ENCODE measurements at places on chromosomes 3 and 15.

- no peak for DNase-seq
These were observed 28.3 kb downstream of the LRIG1 start for GRCh38 chr3:66472313-66473134.

DNA sequence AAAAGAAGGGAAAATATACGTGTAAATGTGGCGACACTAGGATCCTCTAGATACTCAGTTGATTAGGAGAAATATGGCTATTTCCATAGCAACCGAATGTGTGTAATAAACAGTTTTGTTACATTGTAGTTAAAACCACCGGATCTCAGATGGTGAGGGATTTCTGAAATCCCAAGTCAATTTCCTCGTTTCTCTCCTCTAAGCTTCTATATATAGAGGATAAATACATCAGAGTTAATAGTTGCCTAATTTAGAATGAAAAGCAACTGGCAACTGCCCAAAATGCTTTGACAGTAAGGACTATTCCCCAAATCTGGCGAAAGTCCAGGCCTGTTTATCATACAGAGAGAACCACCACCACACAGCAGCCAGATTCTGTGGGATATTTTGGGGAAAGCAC lies 112.6 kb downstream of the GABRB3 start:
- DNase-seq, result no peak

DNA sequence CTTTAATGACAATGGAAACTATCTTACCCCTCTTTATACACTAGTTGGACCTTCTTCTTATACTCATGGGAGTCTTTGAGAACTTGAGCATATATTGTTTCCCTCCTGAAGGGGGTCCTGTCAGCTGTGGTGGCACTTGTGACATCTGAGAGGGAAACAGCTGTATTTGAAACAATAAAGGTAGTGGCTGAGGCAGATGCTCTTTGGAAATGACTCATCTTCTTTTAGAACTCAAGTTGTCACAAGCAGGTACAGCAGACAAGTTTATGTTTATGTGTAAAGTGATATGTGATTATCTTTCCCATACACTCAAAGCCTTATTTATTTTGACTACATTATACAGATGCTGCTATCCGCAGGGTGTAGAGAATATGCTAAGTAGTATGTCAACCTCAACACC lies 220.0 kb upstream of the GRM7 start:
- DNase-seq, result no peak

GRCh38 chr3:45098310-45098709 lies 47.9 kb downstream of the CDCP1 start:
- DNase-seq, result no peak

DNA sequence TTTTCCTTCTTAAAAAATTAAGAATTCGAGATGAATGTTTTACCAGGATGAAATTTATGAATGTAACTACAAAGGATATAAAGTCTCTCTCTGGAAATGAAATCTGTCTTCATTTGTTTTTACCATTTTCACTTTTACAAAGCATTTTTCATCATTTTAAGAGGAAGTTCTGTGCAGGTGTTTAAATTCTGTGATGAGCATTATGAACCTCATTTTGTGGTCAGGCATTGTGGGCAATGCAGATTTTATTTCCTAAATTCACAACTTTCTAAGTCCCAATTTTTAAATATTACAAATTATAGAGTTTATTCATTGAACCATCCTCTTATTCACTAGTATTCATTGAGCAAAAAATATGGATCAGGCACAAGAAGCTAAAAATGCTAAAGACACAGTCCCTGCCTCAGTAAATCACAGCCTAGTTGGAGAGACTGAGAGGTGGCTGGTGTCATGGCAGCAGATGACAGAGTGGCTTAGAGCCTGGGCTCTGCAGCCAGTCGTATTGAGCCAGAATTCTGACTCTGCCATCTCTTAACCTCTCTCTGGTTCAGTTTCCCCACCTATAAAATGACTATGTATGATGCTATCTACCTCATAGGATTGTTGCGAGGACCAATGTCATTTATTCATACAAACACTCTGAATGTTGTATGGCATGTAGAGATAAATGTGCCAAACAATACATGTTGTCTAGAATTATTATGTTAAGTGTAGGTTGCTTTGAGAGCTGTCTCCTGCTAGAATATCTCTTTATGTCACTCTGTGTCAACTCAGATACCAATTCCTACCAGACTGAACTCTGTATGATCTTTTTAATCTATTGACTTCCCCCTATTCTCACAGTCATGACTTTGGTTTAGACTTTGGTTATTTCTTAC lies 7.5 kb upstream of the TGFBR2 start:
- no peak for DNase-seq

DNA sequence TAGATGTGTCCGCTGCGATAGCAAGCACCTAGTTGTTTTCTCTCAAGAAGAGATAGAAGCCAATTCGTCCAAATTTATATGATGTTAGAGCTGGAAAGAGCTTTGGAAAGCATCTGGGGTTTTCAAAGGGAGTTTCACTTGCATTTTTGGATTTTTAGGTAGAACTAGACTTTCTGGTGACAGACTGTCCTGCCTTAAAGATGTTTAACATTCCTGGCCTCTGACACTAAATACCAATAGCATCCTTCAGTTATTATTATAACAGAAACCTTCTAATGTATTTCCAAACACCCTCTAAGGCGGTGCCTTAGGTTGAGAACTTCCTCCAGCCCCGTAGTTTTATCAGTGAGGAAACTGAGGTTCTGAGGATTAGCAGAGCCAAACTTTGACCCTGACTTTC lies 305.3 kb downstream of the SATB1 start:
- DNase-seq, result no peak

- DNase-seq, result no peak
These were observed 151.1 kb upstream of the ROPN1 start for GRCh38 chr3:124143047-124143446.

DNA sequence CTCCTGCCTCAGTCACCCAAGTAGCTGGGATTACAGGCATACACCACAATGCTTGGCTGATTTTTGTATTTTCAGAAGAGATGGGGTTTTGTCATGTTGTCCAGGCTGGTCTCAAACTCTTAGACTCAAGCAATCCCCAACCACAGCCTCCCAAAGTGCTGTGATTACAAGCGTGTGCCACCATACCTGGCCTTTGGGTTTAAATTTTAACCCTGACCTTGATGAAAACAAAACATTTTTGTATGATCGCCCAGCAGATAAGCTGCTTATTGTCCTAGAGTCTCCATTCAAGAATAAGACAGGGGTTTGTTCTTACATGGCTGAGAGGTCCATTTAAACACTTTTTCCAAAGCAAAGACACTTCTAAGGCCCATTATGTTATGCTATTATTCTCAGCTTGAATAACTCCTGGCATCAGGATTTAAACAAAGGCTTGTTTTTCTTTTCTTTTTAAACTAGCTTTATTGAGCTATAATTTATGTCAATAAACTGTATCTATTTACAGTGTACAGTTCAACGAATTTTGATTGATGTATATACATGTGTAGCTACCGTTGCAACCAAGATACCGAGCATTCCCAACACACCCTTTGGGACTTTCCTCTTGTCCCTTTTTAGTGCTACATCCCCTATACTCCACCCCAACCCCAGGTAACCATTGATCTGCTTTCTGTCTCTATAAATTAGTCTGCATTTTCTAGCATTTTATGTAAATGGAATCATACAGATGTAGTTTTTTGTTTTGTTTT lies 1.4 kb upstream of the MUC13 start:
- no peak for DNase-seq

GRCh38 chr15:79970624-79971434 lies at the start of gene BCL2A1:
Gene BCL2A1, minus strand, starts transcription at chr15:79971196. Its CDS starts 77 bp downstream, at chr15:79971119.
- DNase-seq, result no peak

- DNase-seq, result peak; percentile 68
These were observed 45.9 kb upstream of the THUMPD3 start for GRCh38 chr3:9316881-9317361.

GRCh38 chr15:58460116-58460790 lies 28.5 kb downstream of the LIPC start:
- DNase-seq, result no peak

DNA sequence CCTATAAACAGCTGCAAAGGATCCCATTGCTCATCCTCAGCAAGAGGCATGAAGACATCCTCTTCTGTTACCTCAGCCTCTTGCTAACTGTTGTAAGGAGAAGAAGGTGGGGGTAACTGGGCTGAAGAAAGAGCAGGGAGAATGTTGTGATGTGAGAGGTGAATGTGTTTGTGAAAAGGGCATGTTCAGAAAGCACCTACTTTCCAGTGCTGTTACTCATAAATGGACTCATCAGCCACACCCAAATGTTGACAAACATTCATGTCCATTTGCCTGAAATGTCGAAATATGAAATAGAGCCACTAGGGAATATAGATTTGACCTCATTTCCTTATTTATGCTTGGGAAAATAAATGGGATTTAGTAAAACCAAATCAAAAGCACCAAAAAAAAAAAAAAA lies 12.6 kb downstream of the SLC24A1 start:
- DNase-seq, result no peak
